ENCODE measurements at places on chromosomes 2 and 18. TPM values are rescaled to one million over a fixed set of nuclear protein-coding genes. Genes with fewer than 3 reads are reported as not detected.

DNA sequence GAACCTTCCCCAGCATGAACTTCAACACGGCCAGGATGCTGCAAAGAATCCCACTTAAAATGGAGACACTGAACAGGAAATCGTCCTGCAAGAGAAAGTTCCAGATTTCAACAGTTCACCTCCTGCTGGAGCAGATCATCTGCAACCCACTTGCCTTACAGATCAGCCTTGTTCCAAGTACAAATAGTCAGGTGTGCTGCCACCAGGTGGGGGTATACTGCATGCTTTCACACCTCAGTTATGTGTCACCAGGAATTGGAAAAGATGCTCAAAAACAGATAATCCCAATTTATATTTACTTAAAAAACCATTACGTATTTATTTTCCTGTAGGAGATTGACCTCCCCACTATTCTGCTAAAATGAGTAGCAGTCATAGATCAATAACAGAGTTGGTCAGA lies 212.3 kb downstream of the MGAT5 start:
- peak; percentile 66 for DNase-seq

DNA sequence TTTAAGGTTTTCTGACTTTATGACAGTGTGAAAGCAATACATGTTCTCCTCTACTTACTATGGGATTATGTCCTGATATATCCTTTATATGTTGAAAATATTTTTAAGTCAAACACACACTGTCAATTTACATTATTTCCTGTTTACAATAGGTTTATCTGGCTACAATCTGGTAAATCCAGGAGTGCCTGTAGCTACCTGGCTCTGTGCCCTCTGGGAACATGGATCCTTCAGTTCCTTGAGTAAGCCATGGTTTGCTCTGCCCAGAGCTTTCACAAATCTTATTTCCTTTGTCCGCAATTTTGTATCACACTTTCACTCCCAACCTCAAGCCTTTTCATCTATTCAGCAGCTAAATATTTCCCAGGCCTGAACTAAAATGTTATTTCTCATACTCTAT lies 1582.2 kb upstream of the NXPH2 start:
- no peak for DNase-seq

DNA sequence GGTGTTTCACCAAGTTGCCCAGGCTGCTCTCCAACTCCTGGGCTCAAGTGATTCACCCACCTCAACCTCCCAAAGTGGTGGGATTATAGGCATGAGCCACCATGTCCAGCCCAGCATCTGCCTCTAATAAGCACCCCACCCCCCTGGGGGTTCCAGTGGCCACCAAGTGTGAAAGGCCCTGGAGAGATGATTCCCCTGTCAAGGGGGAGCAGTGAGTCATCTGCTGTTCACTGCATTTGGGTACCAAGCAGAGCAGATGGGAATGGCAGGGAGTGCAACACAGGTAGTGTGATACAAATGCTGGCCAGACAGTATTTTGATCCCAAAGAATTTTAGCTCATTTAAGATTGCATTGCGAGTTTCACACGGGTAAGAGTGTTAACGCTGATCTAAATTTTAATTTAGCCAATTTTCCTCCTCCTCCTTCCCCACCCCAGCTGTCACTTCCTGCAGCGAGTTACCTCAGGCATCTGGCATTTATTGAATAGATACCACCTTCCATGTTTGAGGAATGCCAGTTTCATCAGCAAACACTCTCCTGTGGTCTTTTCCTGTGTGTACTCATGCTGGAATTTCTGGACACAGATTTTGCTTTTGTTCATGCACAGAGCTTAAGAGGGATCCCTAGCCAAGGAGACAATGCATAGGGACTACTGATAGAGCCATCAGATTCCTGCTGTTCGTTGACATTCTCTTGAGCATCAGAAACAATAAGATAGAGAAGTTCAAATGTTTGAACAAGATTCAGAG lies 32.4 kb upstream of the NCK2 start:
- DNase-seq = peak; percentile 41

DNA sequence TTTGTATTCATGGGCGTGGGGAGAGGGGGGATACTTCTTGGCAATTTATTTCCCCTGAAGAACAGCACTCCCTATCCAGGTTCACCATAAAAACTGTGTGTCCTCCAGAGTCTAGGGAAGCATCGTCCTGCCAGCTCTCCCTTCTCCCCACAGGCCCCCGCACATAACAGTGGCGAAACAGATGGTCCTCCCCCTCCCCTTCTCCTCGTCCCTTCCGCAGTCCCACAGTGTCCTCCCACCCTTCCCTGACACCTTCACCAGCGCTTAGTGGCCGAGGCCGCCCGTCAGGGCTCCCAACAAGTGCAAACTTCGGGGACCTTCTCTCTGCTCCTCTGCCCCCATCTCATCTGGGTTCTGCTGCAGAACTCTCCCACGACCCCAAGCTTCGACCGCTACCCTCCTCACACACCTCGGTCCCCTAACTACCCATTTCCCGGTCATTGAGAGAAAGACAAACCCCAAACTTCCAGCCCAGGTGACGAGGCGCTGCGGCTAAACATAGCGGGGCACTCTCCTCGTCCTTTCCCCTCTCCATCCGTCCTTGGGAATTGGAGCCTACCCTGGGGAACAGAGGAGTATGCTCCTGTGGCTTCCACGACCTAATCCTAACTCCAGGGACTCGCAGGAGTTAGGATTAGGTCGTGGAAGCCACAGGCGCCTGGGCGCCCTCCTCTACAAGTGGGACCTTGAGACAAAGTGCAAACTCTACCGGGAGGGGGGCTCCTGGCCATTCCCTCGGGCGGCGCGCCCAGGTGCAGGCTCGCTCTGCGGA lies 971 bp downstream of the ZNF385B start:
- no peak for DNase-seq

FBXO15 gene
- not detected for total RNA-seq

- DNase-seq = no peak
Measured at GRCh38 chr2:65553504-65554074, 121.2 kb upstream of the SPRED2 start.

CXCR4 gene
- 0.29 TPM for total RNA-seq

MSTN gene
- total RNA-seq = not detected

DNA sequence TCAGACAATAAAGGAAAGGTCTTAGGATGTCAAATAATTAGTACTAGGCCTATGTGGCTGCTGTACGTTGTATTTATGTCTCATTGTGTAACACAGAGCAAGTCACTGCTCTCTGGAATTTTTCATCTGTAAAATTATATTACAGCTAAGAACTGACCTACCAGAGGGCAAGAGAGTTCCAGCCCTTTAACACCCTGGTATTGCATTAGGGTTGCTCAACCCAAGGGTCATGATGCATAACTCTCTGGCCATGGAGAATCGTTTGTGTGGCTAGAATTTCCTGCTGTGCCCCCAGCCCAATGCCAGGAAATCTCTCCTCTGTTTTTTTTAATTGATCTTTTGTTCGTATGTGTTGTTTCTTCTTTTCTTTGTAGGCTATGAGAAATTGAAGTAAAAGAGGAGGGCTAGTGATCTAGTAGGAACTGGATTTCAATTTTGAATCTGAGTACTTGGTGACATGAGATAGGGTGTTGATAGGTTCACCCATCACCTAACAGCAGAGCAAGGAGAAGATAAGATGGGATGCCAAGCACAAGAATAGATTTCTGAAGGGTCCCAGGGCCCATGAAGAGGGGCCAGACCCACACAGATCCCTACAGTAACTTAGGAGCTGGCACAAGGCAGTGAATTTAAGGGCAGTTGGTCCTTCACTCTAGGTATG lies 571.2 kb upstream of the TNP1 start:
- DNase-seq = no peak

GRCh38 chr2:99827296-99827999 lies 314.9 kb downstream of the AFF3 start:
- no peak for DNase-seq

DNA sequence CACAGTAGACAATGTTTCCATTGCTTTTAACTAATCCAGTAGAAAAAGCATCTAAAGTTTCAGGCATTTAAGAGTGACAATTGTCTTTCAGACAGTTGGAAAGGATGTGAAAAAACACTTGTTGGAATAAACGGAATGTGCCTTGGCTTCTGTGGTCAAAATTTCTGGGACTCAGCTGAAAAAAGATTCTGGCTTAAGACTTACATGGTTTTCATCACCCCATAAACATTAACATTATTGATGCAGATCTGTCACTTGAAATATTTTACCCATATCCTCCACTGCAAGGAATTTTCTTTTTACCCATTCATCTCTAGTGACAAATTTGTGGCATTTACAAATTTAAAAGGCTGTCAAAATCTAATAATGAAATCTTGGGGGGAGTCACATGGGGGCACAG lies 166.0 kb downstream of the SRBD1 start:
- no peak for DNase-seq

DNA sequence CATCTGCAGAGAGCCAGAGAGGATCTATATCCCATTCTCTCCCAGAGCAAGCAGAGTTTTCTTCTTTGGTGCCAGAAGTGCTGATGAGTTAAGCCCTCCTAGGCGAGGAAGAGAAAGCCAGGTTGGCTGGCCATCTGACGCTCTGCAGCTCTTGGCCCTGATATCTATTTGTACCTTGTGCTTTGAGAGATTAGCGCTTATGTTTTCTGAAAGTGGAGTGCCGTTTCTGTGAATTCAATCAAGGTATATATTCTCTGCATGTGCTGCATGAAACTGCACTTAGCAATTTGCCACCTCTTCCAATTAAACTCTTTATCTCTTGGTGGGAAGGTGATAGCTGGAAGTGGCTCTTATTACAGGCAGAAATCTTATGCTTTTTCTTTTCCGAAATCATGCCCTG lies 177.5 kb downstream of the LPIN1 start:
- DNase-seq = no peak

- no peak for DNase-seq
Measured at GRCh38 chr2:7694076-7694985, 777.1 kb downstream of the RNF144A start.

- peak; percentile 2 for DNase-seq
Measured at GRCh38 chr18:63161761-63162195, 157.8 kb downstream of the BCL2 start.

DNA sequence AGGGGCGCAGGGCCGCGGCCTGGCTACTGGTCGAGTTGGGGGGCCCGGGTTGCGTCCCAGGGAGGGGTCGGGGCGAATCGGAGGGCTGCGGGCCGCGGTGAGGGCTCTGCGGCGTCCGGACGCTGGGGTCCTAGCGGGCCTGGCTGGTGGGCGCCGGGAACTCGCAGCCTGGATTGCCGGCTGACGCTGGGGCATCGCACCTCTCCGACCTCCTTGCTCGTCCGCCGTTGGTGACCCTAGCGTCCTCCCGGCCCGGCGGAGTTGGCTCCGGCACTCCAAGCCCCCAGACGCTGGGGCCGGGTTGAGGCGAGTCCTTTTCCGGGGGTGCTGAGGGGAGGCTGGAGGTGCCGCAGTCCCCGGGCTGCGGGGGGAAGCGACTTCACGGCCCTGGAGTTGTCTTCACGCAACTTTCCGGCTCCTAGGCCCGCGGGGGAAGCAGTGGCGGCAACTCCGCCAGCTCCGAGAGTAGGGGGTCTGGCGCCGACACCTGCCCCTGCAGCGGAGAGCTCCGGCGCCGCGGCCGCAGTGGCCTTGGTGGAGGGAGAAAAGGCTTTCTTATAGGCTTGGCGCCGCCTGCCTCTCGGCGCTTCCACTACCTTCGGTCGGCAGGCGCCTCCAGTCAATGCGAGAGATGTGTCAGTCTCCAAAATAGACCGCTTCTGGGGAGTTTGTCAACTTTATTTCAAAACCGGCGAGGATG lies 70.3 kb downstream of the HAUS1 start:
- no peak for DNase-seq

- DNase-seq = no peak
Measured at GRCh38 chr2:8536686-8537561, 144.9 kb upstream of the ID2 start.

RHBDD1 gene
- 8.8 TPM for total RNA-seq

- no peak for DNase-seq
Measured at GRCh38 chr2:54556621-54557121, 100.5 kb downstream of the SPTBN1 start.

DNA sequence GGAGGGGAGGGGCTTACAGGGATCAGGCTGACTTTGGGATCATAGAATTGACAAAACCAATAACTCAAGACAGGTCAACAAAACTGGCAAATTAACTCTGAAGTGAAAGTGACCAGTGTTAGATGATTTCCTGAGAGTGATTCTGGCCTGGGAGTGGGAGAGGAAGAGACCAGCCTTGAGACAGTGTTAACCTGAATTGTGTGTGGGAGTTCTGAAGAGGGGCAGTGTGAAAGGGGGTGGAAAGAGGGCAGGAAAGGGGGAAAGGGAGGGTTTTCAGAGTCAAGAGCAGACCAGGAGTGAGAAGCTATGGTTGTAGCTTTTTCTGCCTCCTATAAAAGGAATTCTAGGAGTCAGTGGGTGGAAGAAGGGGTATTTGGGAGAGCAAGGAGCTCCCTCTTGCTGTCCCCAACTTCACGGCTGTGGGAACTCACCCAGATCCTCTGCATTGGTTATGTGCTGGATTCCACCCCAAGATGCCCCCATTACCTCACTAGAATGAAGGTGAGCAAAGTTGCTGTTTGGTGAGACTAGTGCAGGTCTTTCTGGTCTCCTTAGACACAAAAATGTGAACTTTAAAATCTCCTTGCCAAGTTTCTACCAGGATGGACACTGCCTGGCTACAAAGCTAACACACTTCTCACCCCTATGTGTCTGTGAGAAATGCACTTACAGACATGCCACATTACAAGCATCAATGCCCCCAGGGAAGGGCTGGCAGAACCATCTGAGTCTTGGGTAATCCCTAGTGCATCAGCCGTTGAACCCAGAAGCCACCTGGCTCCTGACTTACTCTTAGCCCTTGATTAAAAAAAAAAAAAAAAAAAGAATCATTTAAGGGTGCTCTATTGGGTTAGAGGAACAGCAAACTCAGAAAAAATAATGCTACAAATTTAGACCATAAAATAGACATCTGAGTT lies 61.6 kb downstream of the BMP10 start:
- DNase-seq = no peak

GRCh38 chr18:56843241-56843640 lies 192.1 kb downstream of the WDR7 start:
- no peak for DNase-seq

RASGRP3 gene
- total RNA-seq = not detected

TPO gene
- total RNA-seq = not detected

MOGAT1 gene
- 4.3 TPM for total RNA-seq

DNA sequence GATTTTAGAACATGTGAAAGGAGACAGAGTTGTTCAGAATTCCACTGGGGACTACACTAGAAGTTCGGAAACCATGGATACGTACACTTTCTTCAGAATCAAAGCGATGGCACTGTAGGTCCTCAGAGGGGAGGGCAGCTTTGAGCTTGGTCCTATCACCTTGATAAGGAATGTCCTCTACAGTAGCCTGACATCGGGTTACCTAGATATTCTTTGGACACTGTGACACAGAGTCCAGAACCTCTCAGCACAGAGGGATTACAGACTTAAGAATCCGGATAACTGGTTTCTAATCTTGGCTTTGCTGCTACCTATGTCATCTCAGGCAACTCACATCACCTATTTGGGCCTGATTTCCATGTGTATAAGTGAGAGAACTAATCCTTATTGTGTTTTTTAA lies 14.0 kb downstream of the LBH start:
- DNase-seq = no peak

DNA sequence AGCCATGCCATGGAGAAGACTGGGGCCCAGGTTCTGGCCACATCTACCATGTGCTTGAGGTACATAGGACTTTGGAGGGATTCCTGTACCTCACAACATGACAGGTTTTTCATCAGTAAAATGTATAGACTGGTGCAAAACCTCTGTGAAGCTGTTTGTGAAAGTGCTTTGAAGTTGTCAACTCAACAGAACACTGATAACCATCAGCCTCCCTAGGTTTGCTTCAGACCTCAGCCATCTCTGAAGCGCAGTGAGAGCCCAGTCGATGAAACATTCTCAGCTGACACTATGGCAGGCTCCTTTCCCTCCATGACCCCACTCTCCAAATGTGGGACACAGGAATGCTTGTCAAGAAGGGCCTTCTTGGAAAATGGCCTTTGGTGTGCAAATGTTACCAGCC lies 38.6 kb downstream of the STK25 start:
- no peak for DNase-seq

GRCh38 chr2:120861576-120862191 lies 126.0 kb downstream of the GLI2 start:
- no peak for DNase-seq

Measured in HepG2 (cell line).